ENCODE measurements at places on chromosomes 12 and 14.

GRCh38 chr14:74645244-74645643 lies 33.2 kb upstream of the LTBP2 start:
- no peak for DNase-seq

GRCh38 chr12:130608831-130609230 lies 107.3 kb downstream of the RIMBP2 start:
- DNase-seq: no peak

- no peak for DNase-seq
Observed at GRCh38 chr12:125999628-126000027, 934.4 kb downstream of the AACS start.

GRCh38 chr14:75452324-75452723 lies 24.5 kb downstream of the JDP2 start:
- no peak for DNase-seq

DNA sequence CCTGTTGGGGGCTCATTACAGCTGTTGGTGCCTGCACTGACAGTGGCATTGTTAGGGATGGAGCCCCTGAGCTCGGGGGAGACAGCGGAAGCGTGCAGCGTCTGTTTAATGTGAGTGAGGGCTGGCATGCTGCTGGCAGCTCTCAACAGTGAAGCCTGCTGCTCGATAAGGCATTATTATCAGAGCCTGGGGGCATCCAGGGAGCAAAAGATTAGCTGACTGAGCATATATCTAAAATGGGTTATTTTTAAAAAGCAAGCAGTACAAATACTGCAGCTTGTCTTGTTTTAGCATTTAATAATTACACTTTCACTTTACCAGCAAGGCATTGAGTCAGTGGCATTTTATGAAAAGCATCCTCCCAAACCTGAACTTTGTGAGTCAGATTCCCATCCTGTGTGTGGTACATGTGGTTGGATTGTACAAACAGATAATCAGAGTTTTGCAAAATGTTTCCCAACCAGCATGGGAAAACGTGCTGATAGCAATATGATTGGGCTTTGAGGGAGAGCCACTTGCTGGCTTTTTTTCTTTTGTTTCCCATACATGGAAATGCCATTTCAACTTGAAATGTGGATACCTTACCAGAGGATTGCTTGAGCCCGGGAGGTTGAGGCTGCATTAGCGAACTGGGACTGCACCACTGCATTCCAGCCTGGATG lies 150.8 kb downstream of the PRKCH start:
- no peak for DNase-seq

GRCh38 chr14:69648480-69649451 lies 37.4 kb downstream of the SUSD6 start:
- DNase-seq: no peak

DNA sequence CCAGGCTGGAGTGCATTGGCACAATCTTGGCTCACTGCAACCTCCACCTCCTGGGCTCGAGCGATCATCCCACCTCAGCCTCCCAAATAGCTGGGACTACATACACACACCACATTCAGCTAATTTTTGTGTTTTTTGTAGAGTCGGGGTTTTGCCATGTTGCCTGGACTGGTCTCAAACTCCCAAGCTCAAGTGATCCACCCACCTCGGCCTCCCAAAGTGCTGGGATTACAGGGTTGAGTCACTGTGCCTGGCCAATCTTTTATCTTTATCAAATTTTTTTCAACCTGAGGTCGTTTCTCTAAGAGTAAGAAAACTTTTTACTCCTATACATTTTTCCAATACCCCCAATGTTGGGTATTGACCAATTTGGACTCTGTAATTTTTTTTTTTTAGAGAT lies 40.0 kb upstream of the NAP1L1 start:
- no peak for DNase-seq

GRCh38 chr12:116200812-116201211 lies 76.7 kb downstream of the MED13L start:
- no peak for DNase-seq

- DNase-seq: no peak
Observed at GRCh38 chr14:69342928-69343525, 55.1 kb downstream of the ERH start.

DNA sequence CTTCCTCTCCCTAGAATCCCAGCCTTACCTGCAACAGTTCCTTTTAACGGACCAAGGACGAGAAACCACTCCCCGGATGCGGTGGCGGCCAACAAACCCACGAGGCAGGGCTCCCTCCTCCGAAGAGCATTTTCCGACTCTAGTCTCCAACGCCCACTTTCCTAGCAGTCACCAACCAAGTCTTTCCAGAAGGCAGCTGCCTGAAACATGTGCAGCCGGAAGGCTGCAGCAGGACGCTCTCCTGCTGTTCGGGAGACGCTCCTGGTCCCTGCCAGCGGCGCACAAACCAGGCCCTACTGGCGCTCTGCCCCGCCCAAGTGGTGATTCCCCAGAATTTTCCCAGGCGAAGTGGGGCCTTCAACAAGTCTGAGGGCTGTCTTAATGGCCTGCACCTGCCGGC lies 21.1 kb upstream of the ADAM20 start:
- DNase-seq: no peak

DNA sequence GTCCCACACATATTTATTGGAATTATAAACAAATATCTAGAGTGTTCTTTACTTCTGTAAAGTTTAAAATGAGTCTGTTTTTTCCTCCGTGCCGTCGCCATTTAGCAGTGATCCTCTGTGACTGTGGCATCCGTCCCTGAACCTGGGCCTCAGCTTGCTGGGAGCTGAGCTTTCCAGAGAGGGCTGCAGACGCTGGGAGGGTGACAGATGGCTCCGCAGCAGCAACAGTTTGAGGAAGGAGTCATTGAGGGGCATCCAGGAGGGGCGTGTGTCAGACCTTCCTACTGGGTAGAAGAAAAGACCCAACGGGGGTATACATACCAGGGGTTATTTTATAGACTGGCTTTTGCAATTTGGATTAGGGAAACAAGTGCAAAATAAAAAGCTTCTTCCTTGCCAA lies 47.9 kb downstream of the NEUROD4 start:
- no peak for DNase-seq

DNA sequence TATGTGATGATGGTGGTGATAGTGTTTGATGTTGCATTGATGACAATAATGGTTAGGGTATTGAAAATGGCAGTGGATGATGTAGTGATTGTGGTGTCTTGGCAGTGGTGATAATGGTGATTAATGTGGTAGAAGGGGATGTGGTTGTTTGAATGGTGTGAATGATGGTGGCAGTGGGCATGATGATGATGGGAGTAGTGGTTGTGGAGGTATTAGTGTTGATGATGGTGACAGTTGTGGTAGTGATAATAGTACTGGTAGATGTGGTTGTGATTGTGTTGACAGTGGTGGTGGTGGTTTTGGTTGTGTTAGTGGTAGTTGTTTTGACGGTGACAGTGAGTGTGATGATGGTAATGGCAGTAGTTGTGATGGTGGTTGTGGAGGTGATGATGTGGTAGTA lies 1049.0 kb downstream of the VRK1 start:
- no peak for DNase-seq

DNA sequence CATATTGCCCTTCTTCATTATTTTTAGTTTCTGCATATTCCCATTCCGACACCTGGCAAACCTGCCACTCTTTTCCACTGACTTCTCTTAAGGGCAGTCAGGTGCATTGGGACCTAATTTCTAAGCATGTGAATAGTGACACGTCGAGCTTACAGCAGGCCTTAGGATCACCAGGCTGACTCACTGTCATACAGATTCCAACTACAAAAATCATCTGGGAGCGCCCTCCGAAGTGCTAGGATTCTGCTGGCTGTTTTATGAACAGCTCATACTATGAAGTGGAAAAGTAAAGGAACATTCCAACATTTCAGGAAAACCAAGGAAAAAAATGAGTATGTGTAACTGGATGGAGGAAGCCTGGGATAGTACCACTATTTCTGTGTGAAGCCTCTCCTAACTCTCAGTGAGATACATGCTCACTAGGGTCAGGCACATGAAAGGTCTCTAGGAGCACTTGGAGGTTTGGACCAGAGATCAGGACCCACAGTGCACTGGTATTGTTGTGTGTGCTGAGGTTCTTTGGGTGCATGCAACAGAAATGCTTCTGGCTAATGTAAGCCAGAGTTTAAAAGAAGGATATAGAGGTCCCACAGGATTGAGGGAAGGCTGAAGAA lies 257.4 kb downstream of the ZFP36L1 start:
- DNase-seq: no peak

DNA sequence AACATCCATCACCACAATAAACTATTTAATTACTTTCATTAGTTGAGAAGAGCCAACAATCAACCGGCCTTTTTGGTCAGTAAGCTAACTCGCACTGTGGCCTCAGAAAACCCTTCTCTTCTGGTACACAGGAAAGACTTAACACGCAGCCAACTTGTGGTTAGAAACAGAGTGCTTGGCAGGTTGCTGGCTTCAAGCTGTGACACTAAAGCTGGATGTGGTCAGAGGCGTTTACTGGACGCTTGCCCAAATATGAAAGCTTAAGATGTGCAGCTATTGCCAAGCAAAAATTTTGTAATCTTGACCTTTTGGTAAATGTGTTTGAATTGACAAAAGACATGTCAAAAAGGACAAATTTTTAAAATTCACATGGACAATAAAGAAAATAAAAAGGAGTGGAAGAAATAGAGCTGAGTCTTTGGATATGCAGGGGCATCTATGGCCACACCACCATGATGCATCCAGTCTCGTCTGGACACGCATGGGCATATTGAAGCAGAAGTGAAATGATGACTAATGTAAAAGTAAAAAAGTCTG lies 2.6 kb upstream of the KLRK1 start:
- no peak for DNase-seq

- DNase-seq: no peak
Observed at GRCh38 chr12:916240-916639, 33.3 kb downstream of the RAD52 start.

DNA sequence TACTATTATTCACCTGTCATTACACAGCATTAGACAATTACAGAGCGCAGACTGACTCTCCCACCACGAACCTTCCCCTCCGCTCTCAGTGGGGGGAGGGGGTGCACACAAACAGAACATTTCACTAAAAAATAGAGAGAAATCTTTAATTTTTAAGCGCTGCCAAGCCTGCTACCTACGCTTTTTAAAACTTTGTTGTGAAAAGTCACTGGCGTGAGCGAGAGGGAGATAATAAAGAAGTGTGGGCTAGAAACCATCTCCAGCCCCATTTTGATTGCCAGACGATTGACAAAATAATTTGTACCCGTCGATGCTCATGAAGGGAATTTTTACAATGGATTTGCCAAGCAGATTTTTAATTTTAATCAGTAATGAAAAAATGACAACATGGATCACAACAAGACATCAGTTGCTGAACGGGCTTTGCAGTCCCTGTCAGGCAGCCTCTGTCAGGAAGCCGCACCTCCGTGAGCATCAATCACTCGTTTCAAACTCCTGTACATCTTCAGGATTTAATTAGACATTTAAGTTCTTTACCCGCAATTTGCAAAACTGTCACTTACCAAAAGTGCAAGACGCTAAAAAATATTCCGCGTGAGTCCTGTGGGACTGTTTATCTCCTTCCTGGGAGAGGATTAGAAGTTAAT lies 209.1 kb downstream of the BCL11B start:
- DNase-seq: no peak

DNA sequence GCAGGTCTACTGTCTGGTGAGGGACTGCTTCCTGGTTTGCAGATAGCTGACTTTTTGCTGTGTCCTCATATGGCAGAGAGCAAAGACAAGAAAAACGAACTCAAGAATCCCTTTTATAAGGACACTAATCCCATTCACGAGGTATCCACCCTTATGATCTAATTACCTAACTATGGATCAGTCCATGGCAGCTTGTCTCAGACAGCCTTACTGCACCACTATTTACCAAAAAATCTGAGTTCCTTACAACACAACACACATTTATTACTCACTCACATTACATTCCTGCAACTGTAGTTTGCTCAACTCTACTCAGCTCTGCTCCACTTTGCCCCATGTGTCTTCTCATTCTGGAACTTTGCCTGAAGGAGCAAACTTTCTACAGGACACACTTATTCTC lies 10.1 kb upstream of the SLC6A15 start:
- no peak for DNase-seq

DNA sequence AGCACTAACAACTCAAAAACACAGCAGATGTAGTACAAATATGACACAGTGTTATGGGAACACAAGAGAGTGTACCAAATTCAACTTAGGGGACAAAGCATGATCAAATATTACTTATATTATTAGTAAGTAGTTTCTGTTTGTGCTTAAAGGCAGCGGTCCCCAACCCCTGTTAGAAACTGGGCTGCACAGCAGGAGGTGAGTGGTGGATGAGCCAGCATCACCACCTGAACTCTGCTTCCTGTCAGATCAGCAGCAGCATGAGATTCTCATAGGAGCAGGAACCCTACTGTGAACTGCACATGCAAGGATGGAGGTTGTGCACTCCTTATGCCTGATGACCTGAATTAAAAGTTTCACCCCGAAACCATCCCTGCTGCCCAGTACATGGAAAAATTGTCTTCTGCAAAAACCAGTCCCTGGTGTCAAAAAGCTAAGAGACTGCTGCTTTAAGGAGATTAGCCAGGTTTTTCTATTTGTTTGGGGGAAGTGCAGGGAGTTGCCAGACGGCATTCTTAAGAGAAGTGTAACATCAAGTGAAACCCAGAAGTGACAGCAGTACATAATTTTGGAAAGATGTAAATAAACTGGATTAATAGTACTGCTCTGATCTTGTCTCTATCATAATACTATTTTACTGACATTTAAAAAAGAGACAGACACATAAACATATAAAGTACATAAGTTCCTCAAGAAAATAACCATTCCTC lies 26.7 kb downstream of the GTF2A1 start:
- no peak for DNase-seq

DNA sequence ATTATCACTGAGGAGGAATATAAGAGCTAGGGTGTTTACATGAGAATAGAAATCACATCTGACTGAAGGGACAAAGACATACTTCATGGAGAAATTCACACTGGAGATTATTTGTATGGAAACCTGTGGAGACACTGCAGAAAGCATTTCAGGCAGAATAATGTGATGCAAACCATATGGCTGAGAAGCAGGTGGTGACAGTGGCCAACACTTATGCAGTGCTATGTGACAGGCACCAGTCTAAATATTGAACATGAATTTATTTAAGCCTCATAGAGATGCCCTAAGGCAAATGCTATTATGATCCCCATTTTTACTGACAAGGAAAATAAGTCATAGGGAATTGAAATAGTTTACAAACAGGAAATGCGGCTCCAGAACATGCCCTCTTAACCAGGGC lies 16.2 kb downstream of the ALG10B start:
- no peak for DNase-seq

GRCh38 chr12:5856692-5857091 lies 88.4 kb downstream of the ANO2 start:
- no peak for DNase-seq
